ENCODE measurements at places on chromosomes 7 and 10.

- no peak for DNase-seq
Observed at GRCh38 chr7:130154131-130154500, 51.1 kb downstream of the TMEM209 start.

DNA sequence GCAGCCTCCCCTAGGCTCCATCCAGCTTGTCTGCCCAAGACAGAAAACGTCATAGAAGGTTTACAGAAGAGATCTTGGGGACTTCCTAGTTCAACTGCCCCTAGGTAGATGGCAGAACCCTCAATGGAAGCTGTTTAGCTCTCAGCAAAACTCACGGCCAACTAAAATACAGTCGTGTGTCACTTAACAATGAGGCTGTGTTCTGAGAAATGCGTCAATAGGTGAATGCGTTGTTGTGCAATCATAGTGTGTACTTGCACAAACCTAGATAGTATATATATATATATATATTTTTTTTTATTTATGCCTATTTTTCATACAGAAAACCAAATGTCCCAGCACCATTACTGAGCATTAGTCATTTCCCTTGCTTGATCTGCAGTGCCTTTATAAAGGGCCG lies 100.4 kb upstream of the SH2B2 start:
- no peak for DNase-seq

DNA sequence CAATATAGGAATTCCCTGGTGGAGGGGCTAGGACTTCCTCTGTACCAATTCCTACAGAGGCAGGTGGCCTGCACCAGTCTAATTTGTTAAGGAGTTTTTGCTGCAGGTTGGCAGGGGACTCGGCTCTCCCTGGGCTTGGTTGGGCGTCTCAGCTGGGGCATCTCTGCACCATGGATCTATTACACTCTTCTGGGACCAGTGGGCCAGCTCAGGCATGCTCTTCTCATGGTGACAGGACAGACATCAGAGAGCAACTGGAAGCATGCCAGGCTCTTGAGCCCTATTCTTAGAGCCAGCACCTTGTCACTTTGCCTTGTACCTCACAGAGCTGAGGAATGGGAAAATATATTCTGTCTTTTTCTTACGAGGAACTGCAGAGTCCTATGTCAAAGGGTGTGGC lies 74.6 kb downstream of the SH2D4B start:
- no peak for DNase-seq

- DNase-seq = peak; percentile 47
Observed at GRCh38 chr7:74656441-74656836, 1.1 kb upstream of the GTF2I start.

DNA sequence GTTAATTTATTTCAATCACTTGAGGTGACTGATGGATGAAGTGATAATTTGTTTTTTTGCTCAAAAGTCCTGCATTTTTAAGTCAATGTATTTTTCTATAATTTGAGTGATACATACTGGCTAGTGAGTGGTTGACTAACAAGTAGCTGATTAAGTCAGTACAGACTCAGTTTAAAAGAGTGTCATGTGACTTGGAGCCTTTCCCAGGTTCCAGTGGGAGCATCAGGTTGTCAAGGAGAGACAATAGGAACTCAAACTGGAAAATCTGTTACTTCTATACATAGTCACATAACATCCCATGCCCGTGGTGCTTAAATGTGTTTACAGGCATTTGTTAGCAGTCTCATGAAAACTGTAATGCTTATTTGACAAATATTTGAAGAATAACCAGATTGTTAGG lies 154.7 kb downstream of the ANK3 start:
- no peak for DNase-seq

DNA sequence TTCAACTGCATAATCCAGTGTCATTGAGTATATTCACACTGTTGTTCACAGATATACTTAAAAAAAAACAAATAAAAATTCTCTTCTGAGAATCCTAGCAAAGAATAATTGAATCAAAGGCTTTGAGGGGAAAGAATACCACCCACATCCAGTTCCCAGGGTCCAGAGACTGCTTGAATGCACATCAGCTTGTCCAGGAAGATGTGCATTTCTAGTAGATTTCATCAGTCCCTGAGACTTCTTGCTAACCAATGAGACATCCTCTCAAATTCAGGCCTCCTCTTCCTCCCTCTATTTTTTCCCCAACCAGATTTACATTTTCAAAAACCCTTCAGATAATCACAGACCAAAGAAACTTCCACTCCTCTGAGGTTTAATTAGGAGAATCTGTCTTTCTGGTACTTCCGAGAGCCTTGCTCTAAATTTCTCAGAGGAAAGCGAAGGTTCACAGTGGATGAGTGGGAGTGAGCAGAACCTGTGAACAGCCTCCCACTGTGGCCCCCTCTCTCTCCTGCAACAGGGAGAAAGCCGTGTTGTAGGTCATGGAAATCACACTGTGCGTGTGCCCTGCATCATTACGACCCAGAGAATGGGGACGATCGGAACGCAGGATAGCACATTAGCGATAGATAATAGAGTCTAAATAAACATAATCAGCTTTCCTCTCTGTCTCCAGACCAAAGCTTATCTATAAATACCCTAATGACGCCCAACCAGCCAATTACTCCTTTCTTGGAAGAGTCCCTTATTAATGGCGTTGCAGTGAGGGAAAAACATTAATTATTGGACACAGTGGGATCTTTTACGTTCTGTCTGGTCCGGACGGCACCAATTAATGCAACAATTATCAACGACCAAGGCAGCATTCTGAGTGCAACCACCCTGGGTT lies 212.5 kb downstream of the EMX2 start:
- DNase-seq = no peak

DNA sequence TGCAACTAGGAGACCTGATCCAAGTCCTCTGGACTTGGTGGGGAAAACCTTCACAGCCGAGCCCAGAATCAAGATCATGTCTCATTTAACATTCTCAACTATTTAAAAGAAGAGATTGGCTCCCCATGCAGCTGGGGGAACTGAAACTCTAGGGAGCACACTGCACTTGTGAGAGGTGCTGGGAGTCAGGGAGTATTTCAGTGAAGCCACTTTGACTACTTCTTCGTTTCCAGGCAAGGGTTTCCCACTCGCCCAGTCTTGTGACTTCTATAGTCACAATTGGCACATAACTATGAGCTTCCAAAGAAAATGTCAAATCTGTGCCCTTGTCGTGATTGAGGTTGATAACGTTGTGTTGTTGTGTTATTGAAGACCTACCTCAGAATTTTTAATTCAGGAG lies 62.9 kb downstream of the AKR1B1 start:
- DNase-seq = no peak

GRCh38 chr7:42476255-42476654 lies 239.2 kb upstream of the GLI3 start:
- DNase-seq = no peak

- no peak for DNase-seq
Observed at GRCh38 chr10:70590655-70591416, 11.7 kb downstream of the PRF1 start.

DNA sequence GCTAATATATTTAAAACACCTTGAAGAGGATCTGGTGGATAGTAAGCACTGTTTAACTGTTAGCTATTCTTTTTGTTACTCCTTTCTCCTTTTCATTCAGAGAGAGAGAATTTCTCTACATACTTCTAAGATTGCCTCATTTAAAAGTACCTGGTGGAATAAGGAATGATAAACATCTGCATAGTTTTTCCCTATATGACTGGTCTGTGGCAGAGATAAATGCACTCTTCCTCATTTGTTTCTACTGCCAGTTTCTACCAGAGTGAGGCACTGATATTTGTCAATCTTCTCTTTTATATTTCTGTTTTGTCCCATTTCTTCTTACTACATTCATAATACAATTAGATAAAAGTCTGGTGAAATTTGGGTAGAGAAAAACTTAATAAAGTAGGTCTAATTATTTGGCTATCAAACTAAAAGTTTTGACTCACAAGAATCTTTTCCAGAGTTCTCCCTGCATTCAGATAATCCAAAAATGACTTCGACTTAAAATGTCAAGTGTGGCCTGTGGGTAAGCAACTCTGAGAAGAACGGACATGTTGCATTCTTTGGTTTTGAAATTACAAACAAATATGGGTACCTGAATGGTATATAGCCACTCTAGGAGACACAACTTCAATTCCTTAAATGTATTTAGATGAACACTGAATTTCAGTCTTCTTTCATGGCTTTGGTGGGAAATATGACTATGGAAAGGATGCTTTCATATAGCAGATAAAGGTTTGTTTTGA lies 38.8 kb downstream of the RNLS start:
- DNase-seq = no peak

- DNase-seq = no peak
Observed at GRCh38 chr10:95214793-95215192, 20.8 kb downstream of the ACSM6 start.

DNA sequence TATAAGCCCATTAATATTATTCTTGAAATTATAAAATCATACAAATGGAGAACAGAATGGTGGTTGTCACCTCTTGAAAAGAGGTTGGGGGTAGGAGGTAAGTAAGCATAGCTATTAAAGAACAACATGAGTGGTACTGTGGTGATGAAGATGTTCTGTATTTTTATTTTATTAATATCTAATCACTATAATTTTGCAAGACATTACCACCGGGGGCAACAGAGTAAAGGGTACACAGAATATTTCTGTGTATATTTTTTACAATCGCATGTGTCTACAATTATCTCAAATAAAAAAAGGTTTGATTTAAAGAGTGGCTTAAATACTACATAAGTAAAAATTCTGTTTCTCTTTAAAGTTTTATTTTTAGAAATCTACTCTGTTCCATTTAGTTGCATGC lies 557.8 kb downstream of the NXPH1 start:
- DNase-seq = no peak

Data from activated T-cell treated with anti-CD3 and anti-CD28 coated beads for 1 hour (primary cell).